ENCODE measurements at places on chromosomes 16 and 17.

DNA sequence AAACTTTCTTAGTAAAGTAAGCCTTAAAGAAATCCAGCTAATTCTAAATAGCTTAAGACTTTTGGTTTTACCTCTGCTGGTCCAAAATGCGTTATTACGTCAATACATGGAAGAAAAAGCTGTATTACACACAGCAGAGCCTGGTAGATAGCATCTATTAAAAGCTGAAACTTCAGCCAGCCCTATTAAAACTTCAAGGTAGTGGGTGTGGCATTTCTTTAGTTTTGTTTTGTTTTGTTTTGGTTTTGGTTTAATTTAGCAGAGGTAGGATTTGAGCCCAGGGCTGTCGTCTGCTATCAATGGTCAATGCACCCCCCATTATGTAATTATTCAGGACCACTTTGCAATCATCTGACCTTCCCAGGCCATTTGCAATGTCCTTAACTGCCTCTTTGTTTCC lies 318.4 kb upstream of the MAF start:
- no peak for DNase-seq

- DNase-seq, result peak; percentile 69
Observed at GRCh38 chr17:38349097-38349730, 2.4 kb upstream of the SOCS7 start.

DNA sequence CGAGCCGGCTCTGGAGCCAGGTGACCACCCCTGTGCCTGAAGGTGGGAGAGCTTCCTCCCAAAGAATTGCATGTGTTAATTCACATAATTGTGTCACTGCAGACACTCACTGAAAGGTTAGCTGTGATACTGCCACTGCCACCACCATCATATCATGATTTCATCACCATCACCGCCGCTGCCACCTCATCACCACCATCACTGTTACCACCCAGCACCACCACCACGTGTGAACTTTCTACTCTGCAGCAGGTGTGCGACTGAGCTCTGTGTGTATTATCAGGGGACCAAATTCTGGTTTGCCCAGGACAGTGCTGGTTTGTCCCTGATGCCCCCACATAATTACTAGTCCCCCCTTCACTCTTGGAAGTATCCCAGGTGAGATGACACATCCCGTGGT lies 15.2 kb downstream of the BCAR1 start:
- DNase-seq, result no peak

DNA sequence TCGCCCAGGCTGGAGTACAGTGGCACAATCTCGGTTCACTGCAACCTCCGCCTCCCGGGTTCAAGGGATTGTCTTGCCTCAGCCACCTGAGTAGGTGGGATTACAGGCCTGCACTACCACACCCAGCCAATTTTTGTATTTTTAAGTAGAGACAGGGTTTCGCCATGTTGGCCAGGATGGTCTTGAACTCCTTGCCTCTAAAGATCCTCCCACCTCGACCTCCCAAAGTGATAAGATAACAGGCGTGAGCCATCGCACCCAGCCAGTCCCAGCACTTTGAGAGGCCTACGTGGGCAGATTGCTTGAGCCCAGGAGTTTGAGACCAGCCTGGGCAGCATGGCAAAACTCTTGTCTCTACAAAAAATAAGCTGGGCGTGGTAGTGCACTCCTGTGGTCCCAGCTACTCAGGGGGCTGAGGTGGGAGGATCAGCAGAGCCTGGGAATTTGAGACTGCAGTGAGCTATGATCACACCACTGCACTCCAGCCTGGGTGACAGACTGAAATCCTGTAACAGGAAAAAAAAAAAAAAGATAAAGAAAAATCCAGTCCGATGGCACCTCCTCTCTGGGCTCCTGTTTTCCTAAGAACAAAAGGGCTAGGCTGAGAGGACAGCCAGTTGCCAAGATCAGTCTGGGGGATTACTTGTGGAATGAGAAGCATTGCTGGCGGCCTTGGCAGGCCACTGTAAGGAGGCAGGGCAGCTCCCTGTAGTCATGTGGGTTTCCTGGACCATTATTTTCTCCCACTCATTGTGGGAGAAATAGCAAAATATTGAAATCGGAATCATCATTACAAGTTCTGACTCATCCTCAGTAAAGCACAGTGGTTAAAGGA lies 3.0 kb upstream of the PIPOX start:
- DNase-seq, result no peak

DNA sequence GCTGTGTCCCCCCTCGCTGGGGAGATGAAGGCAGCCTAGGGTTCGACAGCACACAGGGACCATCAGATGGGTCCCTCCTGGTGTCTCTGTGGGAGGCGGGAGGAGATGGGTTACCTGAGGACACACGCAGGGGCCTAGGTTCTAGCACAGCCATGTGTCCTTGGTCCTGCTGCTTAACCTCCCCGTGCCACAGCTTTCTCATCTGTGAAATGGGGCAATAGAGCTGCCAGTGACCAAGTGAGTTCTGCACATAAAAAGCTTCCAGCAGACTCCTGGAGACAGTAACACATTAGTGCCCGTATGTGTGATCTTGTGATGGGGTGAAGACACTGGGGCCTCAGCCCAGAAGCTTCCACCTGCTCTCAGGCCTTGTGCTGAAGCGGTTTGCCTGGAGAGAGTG lies 96.0 kb upstream of the GSE1 start:
- no peak for DNase-seq

GRCh38 chr17:43907998-43908721 lies 824 bp upstream of the MPP2 start:
- DNase-seq, result no peak
